Stimulated activated CD8-positive, alpha-beta memory T cell treated with anti-CD3 and anti-CD28 coated beads, Interleukin-4, amount 100 ng/mL, for 1 hour (primary cell): ENCODE measurements at places on chromosomes 11 and 22.

- no peak for DNase-seq
Observed at GRCh38 chr11:120184371-120184945, 26.4 kb upstream of the OAF start.

DNA sequence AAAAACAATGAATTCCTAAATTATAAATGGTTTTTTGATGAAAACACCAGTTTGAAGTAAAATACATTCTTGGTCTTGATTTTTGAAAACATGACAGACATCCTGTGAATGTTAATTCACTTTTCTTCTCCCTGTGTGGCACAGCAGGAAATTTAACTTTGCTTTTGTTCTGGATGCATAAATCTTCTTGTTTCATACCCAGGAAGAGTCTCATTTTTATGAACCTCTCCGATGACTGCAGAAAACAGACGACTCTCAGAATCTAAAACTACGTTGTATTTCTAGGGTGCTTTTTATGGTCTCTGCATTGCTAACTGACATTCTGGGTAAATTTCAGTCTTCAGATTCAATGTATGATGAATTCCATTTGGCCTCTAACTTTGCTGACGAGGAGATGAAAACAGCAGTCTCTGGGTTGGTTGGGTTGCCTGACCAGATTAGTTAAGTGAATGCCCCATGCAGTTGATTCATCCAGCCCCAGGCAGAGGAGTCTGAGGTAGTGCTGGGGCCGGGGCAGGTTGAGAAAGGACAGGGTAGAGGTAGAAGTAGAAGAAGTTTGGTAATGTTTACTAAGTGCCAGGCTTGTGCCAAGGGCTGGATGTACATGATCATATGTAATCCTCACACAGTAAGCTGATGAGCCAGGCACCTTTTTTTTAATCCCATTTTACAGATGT lies 20.1 kb downstream of the TCP11L1 start:
- DNase-seq = no peak

- no peak for DNase-seq
Observed at GRCh38 chr11:73453562-73453961, 77.4 kb downstream of the RELT start.

GRCh38 chr22:37016134-37016910 lies 2.9 kb downstream of the TST start:
- DNase-seq = no peak

DNA sequence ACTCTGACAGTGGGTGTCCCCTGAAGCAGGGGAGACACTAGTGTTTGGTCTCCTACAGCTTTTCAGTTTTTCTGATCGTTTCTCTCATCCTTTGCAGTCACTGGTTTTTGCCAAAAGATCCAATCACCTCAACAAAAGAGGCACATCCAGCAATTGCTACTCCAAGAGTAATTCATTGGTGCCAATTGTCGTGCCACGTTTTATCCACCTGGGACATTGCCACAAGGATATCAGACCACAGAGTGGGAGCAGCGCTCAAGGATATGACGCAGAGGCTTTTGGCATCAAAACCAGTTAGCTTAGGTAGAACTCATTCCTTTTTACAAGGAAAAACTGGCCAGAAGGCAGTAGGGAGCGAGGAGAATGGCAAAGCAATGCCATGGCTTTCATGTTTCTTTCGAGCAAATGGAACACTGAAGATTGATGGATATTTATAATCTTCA lies 40.9 kb upstream of the BLID start:
- DNase-seq = no peak

DNA sequence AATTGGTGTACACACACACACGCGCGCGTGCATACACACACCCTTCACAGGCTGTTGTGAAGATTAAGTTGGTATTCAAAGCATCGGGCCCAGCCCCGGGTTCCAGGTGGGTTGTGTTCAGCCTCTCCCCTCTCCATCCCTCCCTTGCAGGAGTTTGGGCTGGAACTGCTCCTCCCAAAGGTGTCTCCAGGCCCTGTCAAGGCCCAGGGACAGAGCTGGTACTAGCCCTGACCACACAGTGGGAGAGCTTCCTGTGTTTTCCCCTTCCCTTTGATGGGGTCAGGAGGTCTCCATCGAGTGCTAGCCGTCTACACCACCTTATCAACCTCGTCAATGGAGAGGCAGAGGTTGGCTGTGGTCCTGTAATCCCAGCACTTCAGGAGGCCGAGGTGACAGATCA lies 36.5 kb upstream of the CSNK1E start:
- no peak for DNase-seq

GRCh38 chr11:23473782-23474181 lies 613.5 kb upstream of the CCDC179 start:
- no peak for DNase-seq

DNA sequence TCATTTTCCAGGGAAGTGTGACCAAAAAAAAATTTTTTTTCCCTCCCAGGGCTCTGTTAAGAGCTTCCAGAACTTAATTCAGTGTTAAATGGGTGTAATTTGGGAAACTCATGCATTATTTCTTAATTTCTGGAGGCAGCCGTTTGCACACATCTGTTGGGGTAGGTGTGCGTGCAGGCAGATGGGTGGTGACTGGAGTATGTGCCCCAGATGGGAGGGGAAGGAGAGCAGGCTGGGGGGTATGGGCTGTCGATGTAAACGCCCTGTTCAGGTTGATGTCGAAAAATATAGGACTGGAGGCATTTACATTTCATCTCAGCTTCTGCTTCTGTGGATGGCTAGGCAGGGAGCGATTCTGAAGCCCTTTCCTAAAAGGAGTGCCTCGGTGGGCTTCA lies 13.7 kb upstream of the SHISAL1 start:
- DNase-seq = no peak

GRCh38 chr11:15818132-15818842 lies 538.1 kb downstream of the SOX6 start:
- no peak for DNase-seq

DNA sequence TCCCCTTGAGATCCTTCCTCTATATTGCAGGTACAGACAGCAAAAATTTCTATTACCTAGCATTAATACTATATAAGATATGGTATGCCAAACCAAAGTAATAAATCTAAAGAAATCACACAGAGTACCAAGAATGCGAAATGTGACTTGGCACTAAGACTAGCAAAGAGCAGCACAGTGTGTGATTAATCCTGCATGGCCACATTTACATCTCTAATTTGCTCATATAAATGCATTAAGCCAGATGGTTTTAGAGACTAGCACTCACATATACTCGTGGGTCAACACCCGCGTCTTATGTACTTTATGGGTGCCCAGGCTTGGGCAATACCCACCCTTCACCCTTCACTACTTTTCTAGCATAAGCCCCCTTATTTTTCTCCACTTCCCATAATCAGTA lies 213.2 kb downstream of the TTC28 start:
- DNase-seq = no peak

- no peak for DNase-seq
Observed at GRCh38 chr11:2389377-2390026, 11.0 kb upstream of the TSSC4 start.

DNA sequence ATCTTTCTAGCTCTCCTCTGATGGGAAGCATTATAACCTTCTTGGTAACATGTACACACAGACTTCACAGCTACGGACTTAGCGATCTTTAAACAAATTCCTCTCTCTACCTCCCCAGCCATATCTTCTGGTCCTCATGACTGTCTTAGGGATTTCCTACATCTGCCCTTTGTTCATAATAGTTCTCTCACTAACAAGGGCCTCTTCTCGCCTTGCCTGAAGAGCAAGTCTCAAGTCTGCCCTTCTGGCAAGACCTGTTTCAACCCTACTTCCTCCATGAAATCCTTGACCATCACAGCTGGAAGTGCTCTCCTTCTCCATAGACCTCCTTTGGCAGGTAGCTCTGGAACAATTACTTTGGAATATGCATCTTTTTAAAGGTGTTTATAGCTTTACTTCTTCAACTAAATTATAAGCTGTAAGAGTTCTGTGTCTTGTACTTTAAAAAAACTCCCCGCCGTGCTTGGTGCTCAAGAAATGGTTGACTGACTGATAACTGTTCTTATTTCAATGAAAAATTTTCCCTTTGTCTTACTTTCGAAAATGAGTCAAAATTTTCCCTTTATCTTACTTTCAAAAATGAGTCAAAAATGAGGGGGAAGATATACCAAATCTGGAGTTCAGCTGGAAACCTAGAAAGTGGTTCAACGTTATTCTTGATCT lies 34.7 kb downstream of the SNX19 start:
- DNase-seq = no peak

- DNase-seq = no peak
Observed at GRCh38 chr11:23730307-23730998, 766.4 kb upstream of the LUZP2 start.

- no peak for DNase-seq
Observed at GRCh38 chr22:41500303-41500702, 31.4 kb downstream of the ACO2 start.

- DNase-seq = no peak
Observed at GRCh38 chr22:37254209-37254866, 10.3 kb upstream of the RAC2 start.

DNA sequence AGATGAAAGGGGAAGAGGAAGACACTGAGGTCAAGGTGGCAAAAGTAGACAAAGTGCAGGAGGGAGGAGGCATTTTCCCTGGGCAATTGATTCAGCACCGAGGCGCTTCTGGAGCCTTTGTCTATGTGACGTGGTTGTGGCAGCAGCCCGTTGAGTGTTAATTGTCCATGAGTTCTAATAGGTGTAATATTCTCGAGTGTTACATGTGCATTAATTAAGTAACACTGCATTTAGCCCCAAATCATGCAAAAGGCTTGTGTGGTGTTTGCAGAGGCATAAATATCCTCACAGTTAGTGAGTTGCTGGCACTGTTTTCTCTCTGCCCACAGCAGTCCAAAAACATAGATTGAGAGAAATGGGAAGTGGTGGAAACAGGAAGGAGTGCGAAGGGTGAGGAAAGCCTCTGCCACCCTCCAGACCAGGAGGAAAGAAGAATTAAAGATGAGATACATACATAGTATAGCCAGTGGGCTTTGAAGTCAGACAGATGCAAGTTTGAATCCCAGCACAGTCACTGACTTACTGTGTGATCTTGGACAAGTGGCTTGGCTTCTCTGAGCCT lies 361.2 kb downstream of the MN1 start:
- DNase-seq = no peak

- DNase-seq = no peak
Observed at GRCh38 chr11:73269459-73270015, 2.6 kb upstream of the P2RY6 start.

GRCh38 chr11:19845626-19846025 lies 133.0 kb downstream of the NAV2 start:
- DNase-seq = no peak

- no peak for DNase-seq
Observed at GRCh38 chr11:65556470-65557279, 1.5 kb downstream of the LTBP3 start.

GRCh38 chr11:117969160-117969991 lies 16.8 kb upstream of the IL10RA start:
- no peak for DNase-seq

DNA sequence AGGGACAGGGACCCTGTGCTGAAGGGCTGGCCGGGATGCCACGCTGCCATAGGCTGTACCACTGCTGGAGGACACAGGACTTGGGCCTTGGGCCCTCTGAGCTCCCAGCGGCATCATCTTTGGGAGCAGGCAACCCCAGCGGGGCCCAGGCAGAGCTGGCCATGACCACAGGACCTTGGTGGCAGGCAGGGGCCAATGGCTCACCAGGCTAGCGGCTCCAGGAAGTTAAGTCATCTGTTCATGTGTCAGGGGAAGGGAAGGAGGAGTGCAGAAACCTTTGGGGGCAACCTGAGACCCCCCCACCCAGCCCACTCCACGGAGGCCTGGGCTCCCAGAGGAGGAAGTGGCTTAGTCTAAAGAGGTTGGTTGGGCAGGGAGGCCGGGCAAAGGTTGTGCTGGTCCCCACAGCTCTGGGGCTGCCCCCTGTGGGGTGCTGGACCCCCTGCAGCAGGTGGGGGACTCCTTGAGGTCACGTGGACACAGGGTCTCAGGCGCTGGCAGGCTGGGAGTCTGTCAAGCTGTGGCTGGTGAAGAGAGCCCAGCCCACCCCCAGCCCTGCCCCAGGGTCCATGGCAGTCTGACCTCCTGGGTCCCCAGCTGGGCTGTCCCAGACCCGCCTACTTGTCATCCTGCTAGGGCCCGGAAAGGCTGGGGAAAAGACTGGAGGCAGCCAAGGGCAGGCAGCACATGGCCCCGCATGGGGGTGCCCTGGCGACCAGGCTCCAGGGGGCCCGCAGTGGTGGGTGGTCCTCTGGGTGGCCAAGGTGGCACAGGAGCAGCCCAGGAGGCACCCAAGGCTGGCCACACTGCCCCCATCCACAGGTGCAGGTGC lies 184.3 kb downstream of the IGLL1 start:
- no peak for DNase-seq

GRCh38 chr22:48959496-48959895 lies 868.2 kb downstream of the BRD1 start:
- DNase-seq = no peak
